ENCODE measurements at places on chromosomes 7 and 10.

- DNase-seq: no peak
These were observed 15.5 kb downstream of the TWIST1 start for GRCh38 chr7:19101909-19102308.

- DNase-seq: no peak
These were observed 752 bp upstream of the ABCA13 start for GRCh38 chr7:48170506-48170905.

- DNase-seq: no peak
These were observed 1167.6 kb downstream of the NXPH1 start for GRCh38 chr7:9600974-9601373.

- DNase-seq: no peak
These were observed 126.8 kb downstream of the WDR37 start for GRCh38 chr10:1183033-1183396.

GRCh38 chr10:47048526-47048905 is 137.3 kb downstream of the PTPN20 start:
- DNase-seq: no peak
